B cell (primary cell): ENCODE measurements at places on chromosomes 1 and 21.
A peak's percentile ranks its signal among the peaks of the same experiment; 100 is the strongest.

DNA sequence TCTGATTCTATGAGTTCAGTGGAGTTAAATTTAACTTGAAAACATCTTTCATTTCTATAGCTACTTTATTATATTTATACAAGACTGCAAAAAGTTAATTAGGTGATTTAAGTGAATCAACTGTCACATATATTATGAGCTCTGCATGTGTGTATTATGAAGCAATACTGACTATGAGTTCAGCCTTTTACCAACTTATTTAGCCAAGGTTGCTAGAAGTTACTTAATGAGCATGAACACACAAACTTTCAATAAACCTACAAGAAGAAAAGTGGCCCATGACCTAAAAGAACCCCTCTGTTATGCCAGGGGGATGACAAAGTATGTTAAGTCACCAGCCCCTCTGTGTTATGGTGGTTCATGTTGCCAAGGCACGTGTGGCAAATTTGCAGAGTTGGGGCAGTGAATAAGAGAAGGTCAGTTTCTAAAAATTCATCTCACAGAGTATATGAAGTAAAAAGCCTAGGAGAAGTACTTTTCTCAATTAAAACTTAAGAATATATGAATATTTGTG is 86.7 kb upstream of the LYPLAL1 start:
- no peak for DNase-seq

DNA sequence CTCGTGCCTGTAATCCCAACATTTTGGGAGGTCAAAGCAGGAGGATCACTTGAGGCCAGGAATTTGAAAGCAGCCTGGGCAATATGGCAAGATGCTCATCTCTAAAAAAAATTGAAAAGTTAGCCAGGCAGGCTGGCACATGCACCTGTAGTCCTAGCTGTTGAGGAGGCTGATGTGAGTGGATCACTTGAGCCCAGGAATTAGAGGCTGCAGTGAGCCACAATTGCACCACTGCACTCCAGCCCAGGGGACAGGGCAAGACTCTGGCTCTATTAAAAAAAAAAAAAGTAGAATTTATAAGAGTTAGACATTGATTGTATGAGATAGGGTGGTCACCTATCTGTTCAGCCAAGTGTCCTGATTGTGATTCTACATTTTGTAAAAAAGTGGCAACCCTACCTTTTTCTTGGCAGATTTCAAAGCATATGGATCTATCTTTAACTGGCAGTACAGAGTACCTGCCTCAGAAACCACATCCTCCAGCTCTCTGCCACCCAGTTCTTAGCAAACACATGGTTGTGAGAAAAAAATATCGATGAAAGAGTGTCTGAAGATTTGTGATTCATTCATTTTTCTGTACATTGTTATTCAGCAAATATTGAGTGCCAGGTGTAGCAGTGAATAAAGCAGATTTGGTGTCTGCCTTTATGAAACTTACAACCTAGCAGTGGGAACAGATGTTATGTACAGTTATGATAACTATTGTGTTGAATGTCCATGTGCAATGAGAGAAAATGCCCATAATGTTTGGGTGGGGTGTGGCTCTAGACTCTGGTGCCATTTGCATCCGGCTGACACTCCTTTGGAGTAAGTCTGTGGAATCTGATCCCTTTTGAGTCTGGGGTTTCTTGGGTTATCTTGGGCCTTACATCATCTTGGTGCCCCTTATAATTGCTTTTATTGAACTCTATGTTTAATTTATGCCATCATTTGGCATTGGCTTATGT is 82.5 kb downstream of the ST3GAL3 start:
- no peak for DNase-seq

GRCh38 chr1:227728892-227729143 is 6.3 kb downstream of the JMJD4 start:
- DNase-seq: no peak

GRCh38 chr1:178310685-178311105 is 186.1 kb downstream of the CLEC20A start:
- peak; percentile 70 for DNase-seq

DNA sequence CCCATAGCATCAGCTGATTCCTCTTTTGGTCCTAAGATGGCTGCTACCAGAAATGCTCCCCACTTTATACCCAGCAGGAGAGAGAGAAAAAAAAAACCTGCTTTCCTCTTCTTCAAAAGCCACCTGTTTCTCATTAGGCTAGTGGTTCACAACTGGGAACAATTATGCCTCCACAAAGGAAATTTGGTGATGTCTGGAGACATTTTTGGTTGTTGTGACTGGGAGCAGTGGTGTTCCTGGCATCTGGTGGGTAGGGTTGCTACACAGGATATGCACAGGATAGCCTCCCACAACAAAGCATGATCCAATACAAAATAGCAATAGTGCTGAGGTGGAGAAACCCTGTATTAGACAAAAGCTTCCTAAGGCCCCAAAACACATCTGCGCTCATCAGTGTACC is 38.5 kb upstream of the SGIP1 start:
- DNase-seq: no peak

DNA sequence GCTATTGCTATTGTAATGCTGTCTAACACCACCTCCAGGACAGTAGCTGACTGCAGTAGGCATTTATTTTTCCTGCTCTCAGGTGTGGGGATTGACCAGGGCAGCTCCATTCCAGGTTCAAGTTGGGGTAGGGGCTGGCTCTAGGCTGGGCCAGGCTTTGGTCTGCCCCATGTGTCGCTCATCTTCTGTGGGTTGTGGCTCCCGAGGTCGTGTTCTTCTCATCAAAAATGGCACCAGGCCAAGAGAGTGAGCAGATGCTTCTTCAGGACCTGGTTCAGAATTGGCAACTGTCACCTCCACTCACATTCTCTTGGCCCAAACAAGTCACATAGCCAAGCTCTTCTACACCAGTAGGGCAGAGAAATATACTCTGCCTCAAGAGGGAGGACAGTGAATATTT is 133.7 kb downstream of the PTPRU start:
- no peak for DNase-seq

GRCh38 chr1:181587870-181588438 is 104.6 kb downstream of the CACNA1E start:
- DNase-seq: no peak

- no peak for DNase-seq
Observed at GRCh38 chr1:1543706-1544099, 3.3 kb upstream of the TMEM240 start.

DNA sequence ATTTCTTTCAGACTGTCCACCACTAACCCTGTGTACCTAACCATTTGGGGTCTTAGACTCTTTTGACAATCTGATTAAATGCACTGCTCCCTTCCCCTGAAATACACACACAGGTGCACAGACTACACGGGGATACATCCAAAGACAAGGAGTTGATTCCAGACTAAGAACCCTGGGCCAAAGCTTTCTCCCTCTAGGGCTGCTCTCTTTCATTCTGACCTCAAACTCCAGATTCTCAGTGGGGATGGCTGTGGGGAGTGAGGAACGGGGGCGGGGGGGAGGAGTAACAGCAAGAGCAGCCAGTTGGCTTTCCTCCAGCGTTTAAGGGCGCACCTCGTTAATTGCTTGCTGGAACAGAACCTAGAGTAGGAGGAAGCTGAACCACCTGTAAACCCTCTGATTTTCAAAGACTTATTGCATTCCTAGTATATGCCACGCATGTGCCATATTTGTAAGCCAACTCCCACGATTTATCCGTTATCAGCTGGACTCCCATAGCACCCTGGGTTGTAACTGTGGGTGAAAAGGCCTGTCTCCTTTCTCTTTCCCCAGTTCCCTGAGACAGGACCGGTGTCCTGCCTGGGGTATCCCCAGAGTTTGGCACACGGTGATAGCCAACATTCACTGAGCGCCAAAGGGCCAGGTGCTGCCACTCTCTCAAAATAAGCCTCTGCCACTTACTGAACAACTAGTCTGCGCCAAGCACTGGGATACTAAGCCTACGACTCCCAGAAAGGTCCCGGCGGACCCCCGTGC is 920 bp downstream of the MTHFR start:
- peak; percentile 59 for DNase-seq

GRCh38 chr1:5651027-5651410 is 341.2 kb downstream of the NPHP4 start:
- no peak for DNase-seq

DNA sequence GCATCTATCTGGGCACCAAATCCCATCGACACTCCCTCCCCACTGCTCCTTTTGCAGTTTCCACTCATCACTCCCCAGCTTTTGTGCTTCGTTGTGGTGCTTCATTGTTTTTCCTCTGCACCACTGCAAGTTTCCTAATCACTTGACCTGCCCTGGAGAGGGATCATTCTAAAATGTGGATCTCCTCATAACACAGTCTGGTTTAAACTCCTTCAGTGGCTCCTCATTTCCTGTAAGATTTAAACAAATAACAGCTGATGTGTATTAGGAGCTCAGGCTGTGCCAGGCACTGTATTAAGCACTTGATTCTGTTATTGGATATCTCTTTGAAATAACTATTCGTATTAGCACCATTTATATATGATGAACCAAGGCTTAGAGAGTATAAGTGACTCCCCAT is 51.3 kb downstream of the MAP10 start:
- no peak for DNase-seq

DNA sequence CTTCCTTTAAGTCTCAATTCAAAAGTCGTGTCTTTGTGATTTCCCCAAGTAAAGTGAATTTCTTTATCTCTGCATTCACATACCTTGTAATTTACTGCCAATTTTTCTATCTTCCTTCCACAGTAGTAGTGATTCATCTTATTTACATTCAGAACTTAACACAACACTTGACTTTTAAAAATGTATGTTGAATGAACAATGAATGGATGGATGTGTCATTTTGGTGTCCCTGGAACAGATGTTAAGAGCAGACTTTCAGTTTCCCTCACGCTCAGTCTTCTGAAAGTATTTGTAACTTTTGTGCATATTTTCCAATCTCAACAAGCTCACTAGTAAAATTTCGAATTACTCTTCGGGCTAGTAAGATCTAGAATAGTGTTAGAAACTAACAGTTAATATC is 352.0 kb downstream of the HHIPL2 start:
- no peak for DNase-seq

DNA sequence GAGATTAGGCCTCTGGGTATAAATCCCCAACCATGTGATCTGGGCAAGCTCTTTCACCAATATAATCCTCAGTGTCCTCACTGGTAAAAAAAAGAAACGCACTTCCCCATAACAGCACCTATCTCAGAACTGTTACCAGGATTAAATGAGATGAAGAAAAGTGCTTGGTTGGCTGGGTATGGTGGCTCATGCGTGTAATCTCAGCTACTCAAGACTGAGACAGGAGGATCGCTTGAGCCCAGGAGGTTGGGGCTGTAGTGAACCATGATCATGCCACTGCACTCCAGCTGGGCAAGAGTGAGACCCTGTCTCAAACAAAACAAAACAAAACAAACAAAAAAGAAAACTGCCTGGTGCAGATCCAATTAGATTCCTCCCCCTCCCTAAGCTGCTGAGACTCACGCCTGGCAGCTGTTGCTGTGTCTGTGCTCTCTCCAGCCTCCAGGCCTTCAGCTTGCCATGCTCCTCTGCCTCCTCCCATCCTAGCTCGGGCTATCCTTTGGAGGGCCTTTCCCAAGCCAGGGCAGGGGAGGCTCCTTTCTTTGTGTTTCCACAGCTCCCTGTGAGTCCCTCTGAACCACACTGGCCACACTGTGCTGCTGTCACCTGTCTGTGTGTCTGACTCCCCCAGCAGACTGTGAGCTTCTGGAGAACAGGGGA is 19.0 kb downstream of the CYB5RL start:
- no peak for DNase-seq

DNA sequence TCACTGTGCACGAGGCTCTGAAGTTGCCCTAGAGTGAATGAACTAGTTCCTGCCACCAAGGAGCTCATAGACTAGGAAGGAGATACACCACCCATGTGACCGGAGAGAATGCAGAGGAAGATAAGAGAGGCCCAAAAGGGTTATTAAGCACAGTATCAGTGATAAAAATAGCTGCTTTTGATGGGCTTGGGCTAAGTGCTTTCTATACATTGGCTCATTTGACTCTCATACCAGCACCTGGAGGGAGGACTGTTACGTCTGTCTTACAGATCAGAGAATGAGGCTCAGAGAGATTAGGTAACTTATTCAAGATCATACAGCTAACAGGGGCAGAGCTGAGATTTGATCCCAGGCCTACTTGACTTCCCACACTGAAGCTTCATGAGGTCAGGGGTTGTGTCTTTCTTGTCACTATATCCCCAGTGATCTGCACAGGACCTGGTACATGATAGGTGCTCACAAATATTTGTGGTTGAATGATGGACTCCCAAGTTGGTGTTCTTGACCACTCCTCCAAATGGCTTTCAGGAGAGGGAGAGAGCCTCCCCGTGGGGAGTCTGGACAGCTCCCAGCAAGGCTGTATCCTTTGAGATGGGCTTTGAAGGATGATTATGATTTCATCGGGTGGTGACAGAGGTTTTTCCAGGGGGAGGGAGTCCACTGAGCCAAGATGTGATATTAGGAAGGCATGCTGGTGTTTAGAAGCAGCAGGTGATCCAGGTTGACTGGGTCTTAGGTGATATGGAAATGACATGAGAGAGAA is 14.4 kb downstream of the PPFIA4 start:
- no peak for DNase-seq

GRCh38 chr1:235601104-235601503 is 48.5 kb downstream of the GNG4 start:
- no peak for DNase-seq

DNA sequence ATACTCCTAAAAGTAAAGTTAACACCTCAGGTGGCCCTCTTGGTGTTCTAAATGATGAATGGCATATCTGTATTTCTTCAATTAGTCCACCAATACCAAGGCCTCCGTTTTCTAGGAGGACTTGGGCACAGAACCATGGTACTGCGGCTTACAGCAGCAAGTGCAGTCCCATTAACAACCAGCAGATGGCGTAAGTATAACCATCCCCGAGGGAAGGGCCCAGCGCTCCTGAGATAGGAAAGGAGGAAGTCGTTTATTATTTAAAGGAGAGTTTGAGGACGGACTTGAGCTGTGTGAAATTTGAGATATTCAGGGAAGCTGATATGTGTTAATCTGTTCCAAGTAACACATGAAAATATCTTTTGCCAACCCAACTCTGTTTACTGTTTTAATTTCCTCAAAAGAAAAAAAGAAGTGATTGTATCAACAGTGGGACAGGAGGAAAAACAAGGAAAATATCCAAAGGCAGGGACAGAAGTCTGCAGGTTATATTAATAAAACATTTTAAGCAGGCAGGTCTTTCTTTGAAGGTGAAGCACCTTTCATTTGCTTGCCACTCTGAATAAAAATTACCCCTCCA is 37.7 kb upstream of the KCNJ15 start:
- peak; percentile 58 for DNase-seq

DNA sequence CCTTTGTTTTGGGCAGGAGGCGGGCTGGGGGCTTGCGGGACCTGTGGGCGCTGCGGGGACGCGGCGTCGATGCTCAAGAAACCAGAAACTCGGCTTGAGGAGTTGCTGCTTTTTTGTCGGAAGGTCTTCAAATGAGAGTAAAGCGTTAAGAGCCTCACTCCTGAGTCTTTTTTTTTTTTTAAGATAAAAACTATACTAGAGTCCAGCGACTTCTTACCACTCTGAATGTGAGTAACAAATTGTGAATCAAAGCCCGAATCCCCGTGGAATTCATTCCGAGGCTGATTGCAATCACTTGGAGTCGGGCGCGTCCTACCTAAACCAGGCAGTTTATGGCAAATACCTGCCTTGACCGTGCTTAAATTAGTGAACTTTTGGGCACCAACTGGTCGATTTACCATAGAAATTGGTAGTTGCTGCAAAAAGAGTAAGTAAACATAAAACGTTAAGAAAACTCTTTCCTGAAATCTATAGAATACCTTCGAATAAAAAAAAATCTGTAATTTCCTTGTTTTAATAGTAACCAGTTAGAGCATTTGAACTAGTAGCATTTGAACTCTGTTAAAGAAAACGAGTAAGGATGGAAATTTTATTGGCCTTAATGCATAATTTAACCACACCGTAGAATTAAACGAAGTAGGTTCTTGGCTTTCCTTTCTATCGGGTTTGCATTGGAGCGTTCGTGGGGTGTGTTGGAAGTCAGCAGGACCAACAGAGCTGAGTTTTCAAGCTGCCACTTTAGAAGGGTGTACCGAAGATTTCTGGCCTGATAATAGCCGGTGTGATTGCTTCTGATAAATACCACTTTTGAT is 769 bp downstream of the GPSM2 start:
- DNase-seq: peak; percentile 34
